ENCODE measurements at places on chromosomes 3 and 15.

DNA sequence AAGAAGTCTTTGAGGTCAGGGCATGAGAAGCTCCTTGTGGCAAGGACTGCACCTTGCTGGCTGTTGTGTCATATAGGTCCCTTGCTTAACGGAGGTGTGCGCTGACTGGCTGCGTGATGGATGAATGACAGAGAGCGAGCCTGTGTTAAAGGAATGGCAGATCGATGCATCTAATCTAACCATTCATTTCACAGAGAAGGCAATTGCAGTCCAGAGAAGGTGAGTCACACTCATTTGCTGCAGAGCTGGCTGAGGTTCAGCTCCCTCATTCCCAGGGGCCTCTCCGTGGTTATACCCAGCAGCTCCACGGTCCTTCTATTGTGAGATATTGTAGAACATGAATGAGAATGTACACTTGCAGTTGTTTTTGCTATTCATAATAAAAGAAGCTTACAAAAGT is 289.3 kb downstream of the EPHB1 start:
- DNase-seq = no peak

DNA sequence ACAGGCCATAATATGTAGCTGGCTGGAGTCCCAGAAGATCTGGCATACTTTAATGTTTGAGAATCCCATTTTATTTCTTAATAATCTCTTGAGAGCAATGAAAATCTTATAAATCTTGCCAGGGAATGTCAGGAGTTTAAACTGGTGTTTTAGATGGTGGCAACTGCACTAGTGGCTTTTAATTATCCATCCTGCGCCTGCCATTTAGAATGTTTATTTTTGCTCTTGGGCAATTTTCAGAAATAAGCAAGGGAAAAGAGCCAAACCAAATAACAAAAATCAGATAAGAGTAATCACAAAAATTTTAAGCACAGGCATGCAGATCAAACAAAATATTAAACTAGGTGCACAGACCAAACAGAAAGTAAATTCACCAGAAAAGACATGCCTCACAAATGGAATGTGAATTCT is 41.9 kb upstream of the UBP1 start:
- no peak for DNase-seq

DNA sequence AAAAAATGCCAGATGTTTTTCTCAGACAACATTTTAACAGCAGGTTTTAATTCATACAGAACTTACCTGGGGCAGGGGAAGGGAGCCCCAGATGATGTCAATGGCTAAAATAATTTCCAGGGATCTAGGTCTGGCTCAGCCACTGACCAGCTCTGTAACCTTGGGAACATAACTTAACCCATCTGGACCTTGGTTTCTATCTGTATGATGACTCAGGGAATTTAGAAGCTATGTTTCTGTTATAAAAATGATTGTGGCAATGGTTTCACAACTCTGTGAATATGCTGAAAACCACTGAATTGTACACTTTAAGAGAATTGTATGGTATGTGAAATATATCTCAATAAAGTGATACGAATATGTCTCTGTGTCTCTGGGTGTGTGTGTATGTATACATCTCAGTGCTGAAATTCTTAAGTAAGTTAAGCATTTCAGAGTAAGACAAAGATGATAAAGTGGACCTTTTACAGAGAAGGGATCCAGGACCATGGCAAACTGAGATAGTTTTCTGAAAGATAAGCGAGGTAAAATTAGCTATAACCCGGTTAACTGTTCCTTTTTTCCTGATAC is 2.9 kb downstream of the SH3GL3 start:
- no peak for DNase-seq

DNA sequence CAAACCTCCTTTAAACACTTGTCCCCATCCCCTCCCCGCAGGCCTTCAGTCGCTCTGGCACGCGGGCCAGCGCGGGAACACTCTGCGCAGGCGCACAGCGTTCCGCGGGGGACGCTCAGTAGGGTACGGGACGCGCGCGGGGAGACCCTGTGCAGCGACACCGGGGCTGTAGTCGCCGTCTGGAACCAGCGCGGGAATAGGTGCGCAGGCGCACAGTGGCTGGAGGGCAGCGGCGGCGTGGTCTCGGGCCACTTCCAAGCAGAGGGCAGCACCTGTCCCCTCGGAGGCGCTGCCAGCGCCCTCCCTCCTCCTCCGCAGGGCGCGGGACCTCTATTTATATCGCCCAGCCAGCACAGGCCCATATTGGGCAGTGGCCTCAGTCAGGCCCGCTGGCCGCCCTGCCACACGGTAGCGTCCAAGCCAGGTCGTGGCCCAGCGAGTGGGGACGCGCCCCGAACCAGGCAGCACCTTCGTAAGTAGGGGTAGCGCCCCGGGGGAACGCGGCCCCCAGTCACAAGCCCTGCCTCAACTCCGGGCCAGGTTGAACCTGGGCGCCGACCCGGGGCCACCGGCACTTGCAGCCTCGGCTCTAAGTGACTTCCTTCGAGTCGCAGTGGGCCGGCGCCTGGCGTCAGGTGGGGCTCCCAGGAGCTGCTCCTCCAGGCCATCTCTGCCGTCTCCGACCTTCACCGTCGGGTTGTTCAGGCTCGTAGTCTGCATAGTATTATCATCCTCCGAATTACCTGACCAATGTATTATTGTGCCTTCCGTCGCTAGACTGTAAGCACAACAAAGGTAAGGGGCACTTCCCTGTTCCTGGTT is at the start of gene KBTBD12:
KBTBD12 (plus strand) TSS at position 118 of the 822 bp plus-strand sequence. CDS start 7,830 bp downstream, outside the sequence.
- DNase-seq = no peak

DNA sequence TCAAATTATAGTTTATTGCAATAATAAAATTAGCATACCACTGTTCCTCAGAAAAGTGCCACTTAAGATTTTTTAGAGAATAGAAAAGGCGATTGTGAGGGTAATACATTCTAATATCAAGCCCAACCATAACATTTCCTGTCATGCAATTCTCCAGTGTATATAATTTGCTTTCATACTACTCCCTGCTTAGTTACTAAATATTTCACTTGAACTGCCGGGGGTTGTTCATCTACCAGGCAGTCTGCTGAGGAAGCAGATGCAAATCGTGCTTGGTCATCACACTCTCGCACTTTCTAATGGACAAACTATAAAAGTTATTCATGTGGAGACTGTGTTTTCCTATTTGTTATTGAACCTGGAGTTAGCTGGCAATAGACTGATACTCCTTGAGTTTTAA is 645.6 kb upstream of the CBLB start:
- no peak for DNase-seq

- no peak for DNase-seq
Observed at GRCh38 chr3:10806006-10806405, 10.0 kb upstream of the SLC6A11 start.

DNA sequence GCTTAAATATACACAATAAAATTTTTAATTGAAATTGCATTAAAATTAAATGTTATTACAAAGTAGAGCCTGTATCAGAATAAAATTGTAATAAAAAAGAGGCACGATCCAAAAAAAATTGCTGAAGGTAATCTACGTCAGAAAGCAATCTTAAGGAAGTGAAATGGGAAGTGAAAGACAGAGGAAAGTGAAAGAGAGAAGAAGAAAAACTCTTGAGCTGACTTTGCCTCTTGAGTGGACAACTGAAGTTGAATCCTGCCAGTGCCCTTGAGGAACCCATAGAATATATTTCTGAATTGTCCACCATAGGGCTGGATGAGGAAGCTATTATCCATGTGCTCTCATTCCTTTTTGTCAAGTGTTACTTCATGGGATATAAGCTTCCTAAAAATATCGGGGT is 285.1 kb upstream of the STAC start:
- DNase-seq = no peak

GRCh38 chr3:101964861-101965260 is 115.5 kb downstream of the NFKBIZ start:
- DNase-seq = no peak

- DNase-seq = no peak
Observed at GRCh38 chr3:100105501-100105900, 8.8 kb downstream of the FILIP1L start.

GRCh38 chr3:26559227-26559626 is 63.3 kb upstream of the LRRC3B start:
- no peak for DNase-seq

- DNase-seq = peak; percentile 55
Observed at GRCh38 chr3:179037351-179037750, 34.3 kb downstream of the ZMAT3 start.

- DNase-seq = no peak
Observed at GRCh38 chr3:139588450-139588849, 48.9 kb upstream of the RBP1 start.

GRCh38 chr3:132134611-132135010 is 99.8 kb upstream of the CPNE4 start:
- no peak for DNase-seq

GRCh38 chr15:42210696-42211095 is 2.6 kb upstream of the VPS39 start:
- DNase-seq = no peak
